ENCODE measurements at places on chromosomes 2 and 18. TPM values are rescaled to one million over a fixed set of nuclear protein-coding genes. Genes with fewer than 3 reads are reported as not detected.

The IMMT gene
- 46.1 TPM for total RNA-seq

The CDK15 gene
- total RNA-seq = 0.28 TPM

The PSMA8 gene
- not detected for total RNA-seq

DNA sequence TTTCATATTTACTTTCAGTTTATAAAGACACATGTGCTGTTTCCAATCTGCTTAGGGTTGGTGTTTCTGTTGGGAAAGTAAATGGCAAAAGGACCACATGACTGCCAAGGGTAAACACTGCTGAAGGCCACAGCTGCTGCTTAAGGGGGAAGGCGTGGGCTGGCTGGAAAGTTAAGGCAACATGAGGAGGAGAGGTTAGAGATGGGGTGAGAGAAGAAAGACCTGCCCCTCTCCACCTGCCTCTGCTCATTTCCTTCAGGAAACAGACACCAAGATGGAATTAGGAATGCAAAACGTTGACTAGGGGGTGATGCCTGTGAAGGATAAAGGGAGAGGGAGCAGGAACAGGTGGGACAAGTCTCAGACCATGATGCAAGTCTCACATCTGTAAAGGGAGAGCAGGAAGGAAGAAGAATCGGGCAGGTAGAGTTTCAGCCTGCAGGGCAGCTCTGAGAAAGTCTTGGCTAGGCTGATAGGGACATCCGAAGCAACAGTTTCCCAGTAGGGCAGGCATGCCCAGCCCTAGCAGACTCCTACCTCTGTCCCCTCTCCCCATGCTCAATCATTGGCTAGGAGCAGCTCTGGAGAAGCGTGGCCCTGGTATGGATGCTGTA is 86.0 kb downstream of the CDC42EP3 start:
- H3K4me3 ChIP-seq = no peak overlapping the region
- no peaks in the 10 kb centered on the region for H3K27me3 ChIP-seq
- no peaks in the 10 kb centered on the region for H3K36me3 ChIP-seq
- DNase-seq = no peak
- H3K4me1 ChIP-seq = no peaks in the 10 kb centered on the region

DNA sequence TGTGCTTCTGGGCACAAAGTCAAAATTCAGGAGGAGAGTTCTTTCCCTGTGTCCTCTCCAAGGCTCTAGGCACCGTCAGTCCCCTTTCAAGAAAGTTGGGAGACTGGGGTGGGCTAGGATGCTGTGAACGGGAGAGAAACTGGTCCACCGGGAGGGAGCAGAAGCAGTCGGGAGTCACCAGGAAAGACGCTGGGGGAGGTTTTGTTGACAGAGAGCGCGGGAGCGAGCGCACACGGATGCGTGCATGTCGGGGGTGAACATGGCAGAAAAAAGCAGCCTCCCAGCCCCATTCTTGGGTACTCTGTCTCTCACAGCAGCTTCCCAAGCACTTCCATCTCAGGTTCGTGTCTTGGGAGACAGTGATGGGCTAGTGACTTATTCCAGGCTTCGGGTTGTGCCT is 97.1 kb upstream of the PXDN start:
- no peak for DNase-seq
- no peaks in the 10 kb centered on the region for H3K4me1 ChIP-seq
- no peak overlapping the region for H3K4me3 ChIP-seq
- H3K36me3 ChIP-seq = no peaks in the 10 kb centered on the region
- H3K27ac ChIP-seq = no peak overlapping the region

GRCh38 chr2:102032368-102033030 is 40.7 kb downstream of the IL1R2 start:
- H3K27me3 ChIP-seq = no peaks in the 10 kb centered on the region
- H3K27ac ChIP-seq = no peak overlapping the region
- peaks cover 21% of the 10 kb centered on the region for H3K4me1 ChIP-seq
- no peaks in the 10 kb centered on the region for H3K36me3 ChIP-seq

GRCh38 chr2:134583462-134583861 is 135.3 kb downstream of the TMEM163 start:
- H3K36me3 ChIP-seq = no peaks in the 10 kb centered on the region
- no peak for DNase-seq
- H3K27me3 ChIP-seq = no peaks in the 10 kb centered on the region
- H3K4me3 ChIP-seq = no peak overlapping the region
- H3K27ac ChIP-seq = no peak overlapping the region

DNA sequence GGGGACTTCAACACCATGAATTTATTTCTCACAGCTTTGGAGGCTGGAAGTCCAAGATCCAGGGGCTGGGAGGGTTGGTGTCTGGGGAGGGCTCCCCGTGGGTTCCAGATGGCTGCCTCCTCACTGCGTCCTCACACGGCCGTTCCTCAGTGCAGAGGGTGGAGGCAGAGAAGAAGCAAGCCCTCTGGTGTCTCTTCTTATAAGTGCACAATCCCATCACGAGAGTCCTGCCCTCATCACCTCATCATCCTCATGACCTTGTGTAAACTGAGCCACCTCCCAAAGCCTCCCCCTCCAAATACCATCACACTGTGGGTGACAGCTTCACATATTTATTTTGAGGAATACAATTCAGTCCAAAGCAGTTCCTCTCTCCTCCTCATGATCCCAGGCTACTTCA is 26.3 kb downstream of the TMEM163 start:
- no peak overlapping the region for H3K27ac ChIP-seq
- H3K36me3 ChIP-seq = no peaks in the 10 kb centered on the region
- DNase-seq = no peak
- no peaks in the 10 kb centered on the region for H3K4me1 ChIP-seq
